Fibroblast of skin of scalp (primary cell): ENCODE measurements at places on chromosomes 1 and 21.

- no peak for DNase-seq
Observed at GRCh38 chr1:16978139-16978538, 2.3 kb downstream of the MFAP2 start.

DNA sequence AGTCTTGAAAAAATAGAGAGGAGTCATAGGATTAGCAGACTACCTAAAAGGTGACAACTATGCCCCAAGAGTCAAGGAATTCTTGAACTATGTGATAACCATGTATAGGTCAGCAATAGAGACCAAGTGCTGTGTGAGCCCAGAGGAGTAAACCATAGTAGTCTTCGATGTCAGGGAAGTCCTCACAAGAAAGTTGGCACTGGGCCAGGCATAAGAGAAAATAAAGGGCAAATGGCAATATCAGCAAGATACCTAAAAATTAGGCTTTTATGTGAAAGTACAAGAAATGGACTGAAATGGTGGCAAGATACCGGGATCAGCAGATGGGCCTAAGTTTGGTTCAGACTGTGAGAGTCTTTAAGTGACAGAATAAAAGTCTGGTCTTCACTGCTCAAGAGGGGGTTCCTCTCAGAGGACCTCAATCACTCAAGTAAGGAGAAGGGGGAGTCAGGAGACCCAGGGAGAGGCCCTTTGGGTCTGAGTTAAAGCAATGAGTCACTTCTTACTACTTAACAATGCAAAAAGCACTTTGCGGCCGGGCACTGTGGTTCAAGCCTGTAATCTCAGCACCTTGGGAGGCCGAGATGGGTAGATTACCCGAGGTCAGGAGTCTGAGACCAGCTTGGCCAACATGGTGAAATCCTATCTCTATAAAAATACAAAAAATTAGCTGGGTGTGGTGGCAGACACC, 95.0 kb downstream of the TEX35 start:
- no peak for DNase-seq

DNA sequence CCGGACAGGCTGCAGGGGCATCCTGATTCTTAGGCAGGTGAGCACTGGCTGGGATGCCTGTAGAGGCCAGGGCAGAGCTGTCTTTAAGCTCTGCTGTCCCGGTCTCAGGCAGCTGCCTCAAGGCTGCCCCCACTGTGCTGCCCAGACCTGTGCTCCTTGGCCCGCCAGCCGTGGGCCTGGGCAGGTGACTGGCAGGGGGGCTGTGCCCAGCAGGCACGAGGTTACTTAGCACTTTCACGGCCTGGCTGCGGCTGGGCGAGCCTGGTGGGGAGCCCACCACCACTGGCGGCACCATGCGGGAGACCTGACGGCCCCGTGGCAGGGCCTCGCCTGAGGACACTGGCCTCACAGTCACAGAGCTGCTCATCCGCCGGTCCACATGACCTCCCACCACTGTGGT, 8.2 kb downstream of the CRYBG2 start:
- no peak for DNase-seq

DNA sequence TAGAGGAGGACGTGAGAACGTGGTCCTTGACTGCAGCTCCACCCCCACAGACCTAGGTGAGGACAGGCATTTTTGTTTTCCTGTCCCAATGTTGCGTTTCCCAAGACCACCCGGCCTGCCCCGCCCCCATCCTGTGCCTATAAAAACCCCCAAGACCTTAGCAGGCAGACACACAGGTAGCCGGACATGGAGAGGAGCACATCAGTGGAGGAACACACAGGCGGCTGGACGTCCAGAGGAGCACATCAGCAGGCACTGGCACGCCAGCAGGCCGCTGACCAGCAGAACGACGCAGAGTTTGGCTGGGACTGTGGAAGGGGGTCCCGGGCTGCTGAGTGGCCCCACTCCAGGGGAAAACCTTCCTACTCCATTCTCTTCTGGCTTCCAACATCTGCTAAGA, 12.7 kb upstream of the HMGCL start:
- DNase-seq: no peak

DNA sequence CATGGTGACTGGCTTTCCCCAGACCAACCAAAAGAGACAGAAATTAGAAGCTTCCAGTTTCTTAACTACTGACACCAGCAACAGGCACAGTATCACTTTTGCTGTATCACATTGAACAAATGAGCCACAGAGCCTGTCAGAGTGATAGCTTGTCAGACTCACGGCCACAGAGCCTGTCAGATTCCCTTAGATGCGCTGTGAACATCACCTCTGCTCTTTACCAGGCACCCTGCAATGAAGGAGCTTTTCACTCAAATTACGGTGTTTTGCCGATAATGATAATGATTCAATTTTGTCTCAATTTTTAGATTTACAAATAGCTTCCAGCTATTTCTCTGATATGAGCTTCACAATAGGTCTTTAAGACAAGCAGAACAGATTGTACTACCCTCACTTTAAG, 107.9 kb upstream of the GNG12 start:
- no peak for DNase-seq

DNA sequence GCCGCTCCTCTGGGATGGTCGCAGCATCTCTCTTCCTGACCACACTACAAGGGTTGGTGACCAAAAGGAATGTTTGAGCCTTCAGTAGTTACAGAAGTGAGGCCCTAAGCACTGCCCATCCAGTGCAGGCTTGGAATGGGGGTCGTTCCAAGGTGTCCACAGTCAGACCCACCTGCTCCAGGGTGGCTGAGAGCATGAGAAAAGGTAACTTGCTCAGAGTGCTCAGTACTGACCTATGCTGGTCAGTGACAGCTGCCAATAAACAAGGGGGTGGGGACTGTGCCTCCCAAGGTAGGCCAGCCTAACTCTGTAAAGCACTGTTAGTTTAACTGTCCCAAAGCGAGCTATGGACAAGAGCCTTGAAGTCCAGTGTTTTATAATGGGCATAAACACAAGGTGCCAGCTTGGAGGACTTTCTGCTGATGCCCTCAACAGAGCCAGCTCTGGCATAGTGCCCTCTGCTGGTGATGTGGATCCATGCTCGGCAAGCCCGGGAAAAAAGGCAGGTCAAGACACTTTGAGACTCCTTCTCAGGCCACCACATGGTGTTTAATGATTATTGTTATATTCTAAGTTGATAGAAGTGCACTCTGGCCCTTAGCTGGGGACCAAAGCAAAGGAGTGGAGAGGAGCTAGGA, 78.1 kb upstream of the DNAH14 start:
- peak; percentile 53 for DNase-seq

GRCh38 chr1:184340984-184341383, 45.8 kb upstream of the C1orf21 start:
- no peak for DNase-seq

DNA sequence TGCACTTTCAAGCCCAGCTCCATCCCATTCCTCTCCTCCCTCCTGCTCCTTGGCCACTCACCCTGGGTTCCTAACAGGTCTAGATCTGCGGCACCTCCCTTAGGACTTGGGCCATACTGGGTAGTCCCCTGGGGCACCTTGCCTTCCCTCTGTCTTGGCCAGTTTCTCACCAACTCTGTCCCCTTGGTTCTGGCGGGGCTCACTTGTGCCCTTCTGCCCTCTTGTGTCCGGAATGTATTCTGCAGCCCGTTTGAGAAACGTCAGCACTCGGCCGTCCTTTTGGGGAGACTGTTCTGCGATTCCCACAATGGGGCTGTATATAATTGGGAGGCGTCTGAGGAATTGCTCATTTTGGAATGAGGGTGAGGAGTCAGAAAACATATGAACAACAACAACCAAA, 162.4 kb downstream of the ZSCAN20 start:
- peak; percentile 51 for DNase-seq

- DNase-seq: no peak
Observed at GRCh38 chr21:43957611-43958362, 54.3 kb upstream of the TRAPPC10 start.

DNA sequence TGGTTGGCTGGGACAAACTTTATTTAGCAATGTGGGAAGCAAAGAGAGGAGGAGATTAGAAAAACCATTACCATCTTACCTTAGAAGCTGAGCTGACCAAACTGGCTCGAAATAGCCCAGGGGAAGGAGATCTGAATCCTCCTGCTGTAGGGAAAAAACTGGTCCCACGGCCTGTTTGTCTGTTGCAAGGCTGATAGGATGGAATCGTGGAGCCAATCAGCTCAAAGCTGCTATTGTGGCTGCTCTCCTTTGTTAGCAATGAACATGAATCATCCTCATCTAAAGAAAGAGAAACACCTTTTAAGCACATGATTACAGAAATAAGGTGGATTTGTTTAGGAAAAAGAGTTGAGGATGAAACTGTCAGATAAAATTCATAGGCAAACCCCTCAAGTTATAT, 21.5 kb downstream of the CLSPN start:
- DNase-seq: no peak
